ENCODE measurements at places on chromosomes 6 and 20.

GRCh38 chr20:5065879-5066383 lies 53.8 kb downstream of the PCNA start:
- DNase-seq = peak; percentile 90

DNA sequence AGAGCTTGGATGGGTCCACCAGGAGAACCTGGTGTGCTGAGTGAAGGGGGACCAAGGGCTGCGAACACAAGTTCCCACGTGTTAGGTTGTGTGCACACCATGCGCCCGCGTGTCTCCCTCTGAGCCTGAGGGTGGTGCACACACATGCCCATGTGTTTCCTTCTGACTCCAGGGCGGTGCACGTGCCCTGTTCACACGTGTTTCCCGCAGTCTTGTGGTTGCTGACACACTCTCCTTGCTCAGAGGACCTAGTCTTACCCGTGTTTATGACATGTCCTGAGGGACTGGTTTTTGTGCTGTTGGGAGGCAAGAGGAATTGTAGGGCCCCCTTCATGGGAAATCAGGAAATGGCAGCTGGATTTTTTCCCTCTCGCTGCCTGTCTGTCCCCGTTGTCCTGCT lies 36.3 kb upstream of the PCMTD2 start:
- no peak for DNase-seq

- no peak for DNase-seq
Measured at GRCh38 chr6:136039185-136039584, 187.7 kb downstream of the PDE7B start.

DNA sequence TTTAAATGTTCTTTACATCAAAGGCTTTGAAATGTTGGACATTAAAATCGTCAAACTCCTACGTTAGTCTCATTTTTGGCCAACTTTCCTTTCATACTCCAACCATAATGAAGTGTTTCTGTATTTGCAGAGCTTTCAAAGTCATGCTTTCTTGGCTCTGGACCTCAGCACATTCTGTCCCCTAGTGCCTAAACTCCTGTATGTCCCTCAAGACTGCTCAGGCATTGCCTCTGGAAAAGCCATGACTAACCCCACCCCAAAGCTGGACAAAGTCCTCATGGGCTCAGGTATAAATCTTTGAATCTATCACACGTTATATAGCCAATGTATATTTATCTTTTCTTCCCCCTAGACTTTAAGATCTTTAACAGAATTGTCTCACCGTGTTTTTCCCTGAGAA lies 18.9 kb downstream of the IFNGR1 start:
- no peak for DNase-seq

DNA sequence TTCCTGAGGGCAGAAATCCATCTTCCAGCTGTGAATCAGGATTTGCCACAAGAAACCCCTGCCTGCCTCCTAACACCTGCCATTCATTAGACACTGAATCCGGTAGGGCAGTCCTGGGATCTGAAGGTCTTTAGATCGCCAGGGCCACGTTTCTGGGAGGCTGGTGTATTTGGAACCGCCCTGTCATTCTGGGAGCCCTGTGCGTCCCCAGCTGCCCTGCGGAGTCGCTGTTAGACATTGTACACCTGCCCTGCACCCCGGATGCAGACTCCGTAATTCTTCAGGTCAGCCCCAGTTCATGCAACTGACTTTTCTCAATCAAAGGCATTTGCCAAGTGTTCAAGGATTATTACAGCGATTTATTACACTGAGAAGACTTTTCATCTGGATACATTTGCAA lies 193.2 kb downstream of the TBC1D7 start:
- no peak for DNase-seq

DNA sequence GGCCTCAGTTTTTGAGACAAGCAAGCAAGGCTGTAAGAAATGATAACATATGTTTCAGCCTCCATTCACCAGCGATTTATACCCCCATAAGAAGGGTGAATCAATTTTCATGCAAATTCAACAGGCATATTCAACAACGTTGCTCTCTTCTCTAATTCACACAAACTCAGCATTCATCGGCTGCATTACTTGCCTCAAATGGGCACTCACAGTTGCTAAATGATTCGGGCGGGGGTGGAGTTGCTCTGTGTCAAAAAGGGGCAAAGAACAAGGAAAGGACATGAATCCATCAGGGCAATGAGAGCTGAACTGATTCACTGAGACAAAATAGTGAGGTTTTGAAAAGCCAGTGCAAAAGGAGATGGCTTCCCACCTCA lies 9.0 kb downstream of the MOXD1 start:
- DNase-seq = no peak

DNA sequence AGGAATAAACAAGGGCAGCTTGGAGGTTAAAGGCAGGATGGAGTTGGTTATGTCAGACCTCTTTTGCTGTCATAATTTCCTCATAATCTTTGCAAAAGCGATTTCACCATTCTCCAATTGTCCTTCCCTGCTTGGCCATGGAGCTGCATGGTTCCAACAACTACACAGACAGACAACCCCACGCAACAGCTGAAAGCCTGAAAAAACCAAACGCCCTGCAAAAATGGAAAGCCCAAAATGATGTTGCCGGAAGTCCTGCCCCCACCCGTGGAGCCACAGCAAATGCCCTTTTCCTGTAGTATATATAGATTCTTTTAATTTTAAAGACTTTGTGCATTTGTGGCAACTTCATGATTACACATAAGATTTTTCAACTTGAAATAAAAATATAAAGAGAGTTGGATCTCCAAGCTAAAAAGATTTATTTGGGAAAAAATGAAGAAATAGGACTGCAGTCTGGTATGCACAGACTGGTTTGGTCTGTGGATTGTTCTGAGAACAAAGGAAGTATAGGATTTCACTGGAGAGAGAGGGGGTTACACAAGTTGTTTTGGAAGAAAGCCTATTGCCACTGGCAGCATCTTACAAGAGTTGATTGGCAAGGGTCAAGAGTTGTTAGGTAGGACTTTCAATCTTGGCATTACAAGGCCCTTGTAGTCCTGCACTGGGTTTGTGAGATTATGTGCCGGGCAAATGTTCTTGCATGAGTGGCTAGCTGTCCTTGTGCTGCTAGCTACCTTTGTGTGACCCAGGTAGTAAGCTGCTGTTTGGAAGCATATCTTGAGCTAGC lies 190.0 kb downstream of the C6orf118 start:
- no peak for DNase-seq

- DNase-seq = peak; percentile 53
Measured at GRCh38 chr6:43951063-43951755, 176.0 kb downstream of the MRPL14 start.

DNA sequence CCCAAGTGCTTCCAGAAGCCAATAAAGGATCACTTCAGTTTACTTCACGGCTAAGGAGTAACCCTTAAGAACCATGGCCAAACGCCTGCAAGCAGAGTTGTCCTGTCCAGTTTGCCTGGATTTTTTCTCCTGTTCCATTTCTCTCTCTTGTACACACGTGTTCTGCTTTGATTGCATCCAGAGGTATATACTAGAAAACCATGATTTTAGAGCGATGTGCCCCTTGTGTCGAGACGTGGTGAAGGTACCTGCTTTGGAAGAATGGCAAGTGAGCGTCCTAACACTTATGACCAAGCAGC lies 2.5 kb downstream of the RFPL4B start:
- DNase-seq = no peak

GRCh38 chr20:40628877-40629276 lies 60.2 kb downstream of the MAFB start:
- DNase-seq = no peak

GRCh38 chr6:106103728-106104109 lies 17.6 kb downstream of the PRDM1 start:
- no peak for DNase-seq

GRCh38 chr6:34068462-34069044 lies 77.3 kb downstream of the GRM4 start:
- DNase-seq = no peak

GRCh38 chr20:50491168-50491567 lies 19.0 kb upstream of the PTPN1 start:
- no peak for DNase-seq

DNA sequence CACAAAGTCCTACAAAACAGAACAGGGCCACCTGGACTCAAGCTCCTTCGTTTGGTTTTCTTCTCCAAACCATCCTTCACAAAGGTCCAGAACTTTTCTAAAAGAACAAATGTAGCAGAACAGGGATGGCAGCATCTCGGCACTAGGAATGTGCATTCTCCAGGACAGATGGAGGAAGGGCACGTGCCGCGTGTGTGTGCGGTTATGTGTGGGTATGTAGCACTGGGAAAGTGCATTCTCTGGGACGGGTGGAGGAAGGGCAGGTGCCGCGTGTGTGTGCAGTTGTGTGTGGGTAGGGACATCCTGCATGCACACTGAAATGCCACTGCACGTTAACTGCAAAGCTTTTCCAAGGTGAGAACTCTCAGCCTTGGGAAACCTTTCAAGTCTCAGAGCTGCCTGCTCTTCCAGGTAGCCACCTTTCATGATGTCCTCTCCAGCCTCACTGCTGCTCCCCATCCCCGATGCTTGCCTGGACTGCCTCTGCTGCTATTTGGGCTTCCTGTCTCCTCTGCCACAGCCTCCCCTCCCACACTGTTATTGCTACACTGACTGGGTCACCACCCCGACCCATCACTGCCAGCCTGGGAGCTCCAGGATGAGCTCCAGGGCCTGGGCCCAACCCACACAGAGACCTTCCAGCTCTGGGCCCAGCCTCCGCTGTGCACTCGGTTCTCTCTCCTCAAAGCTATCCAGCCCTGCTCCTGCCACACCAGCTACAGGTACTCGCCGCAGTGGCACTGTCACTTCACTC lies 47.6 kb downstream of the EZR start:
- DNase-seq = no peak

GRCh38 chr6:156828280-156828703 lies 51.1 kb downstream of the ARID1B start:
- peak; percentile 73 for DNase-seq

DNA sequence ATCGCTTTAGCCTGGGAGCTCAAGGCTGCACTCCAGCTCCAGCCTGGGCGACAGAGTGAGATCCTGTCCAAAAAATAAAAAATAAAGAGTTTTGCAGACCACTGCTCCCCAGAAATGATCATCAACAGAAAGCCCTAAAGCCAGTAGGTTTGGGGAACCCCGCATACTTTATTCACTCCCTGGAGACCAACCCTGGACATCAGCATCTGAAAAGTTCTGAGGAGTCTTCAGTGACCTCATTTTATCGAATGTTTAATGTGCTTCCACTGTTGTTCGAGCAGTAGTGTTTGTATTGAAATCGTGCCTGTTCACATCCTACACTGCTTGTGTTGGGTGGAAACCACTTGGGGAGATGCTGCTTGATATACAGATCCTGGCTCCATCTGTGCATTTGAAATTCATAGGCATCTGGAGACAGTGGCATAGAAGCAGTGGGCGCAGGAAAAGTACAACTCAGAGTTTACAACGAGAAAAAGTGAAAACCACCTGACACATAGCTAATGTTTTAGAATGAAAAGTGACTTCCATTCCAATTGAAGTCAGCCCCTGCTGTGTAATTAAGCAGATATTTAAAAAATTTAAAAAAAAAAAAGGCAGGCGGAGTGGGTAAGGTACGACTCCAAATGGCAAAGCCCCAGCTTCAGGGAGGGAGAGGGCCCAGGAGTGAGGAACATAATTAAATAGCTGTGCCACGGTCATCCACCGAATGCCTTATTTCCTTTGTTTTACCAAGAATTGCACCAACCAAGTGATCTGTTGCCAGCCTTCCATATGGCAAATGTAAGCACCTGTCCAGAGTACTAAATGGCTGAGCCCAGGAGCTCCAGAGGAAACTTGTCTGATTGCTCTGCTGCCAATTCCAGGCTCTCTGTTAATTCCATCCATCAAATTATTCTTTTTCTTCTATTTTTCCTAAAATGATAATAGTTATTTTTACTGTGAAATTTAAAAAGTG lies 100.4 kb upstream of the NAA20 start:
- no peak for DNase-seq

DNA sequence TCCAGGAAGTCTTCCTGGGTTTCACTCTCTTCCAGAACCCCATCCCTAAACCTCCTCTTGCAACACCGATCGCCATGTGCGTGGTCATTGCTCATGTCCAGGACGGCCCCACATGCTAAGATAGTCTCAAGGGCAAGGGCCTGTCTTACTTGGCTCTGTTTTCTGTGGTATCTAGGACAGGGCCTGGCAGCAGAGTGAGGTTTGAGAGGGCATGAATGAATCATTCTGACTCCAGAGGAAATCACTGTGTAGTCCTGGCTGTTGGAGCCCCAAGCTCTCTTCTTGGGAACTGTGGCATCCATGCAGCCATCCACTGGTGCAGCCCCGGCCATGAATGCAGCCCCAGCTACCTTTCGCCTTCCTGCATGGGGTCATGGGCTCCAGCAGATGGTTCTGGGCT lies 12.4 kb downstream of the SIRPA start:
- peak; percentile 47 for DNase-seq

DNA sequence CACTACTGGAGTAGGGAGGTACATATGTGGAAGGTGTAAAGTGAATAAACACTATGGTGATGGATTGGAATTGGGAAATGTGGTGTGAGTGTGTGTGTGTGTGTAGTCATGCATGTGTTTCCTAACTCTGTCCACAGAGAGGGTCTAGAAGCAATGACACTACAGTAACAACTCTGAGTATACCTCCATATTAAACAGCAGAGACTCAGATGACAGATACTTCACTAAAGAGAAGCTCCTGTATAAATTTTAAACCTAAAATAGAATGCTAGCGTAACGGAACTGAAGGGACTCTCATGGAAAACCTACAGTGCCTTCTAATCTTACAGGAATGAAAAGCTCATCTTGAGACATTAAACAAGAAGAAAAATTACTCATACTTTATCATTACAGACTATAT lies 150.5 kb downstream of the SLC16A10 start:
- DNase-seq = no peak

DNA sequence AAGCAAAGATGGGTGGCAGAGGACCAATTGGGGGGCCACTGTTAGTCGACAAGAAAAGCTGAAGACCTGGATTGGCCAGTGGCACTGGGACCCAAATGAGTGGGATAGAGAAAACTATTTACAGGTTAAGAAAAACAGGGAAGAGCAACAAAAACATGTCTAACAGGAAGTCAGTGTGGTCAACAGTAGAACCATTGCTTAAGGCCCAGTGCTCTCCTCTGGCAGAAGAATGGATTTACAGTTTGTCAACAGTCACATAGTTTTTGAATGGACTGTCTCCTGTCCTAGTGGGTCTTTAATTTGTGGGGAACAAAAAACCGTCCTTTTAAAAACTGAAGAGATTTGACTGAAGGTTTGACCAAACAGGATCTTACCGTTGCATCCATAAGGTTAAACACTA lies 12.1 kb upstream of the WTAP start:
- DNase-seq = no peak

GRCh38 chr6:93083337-93084230 lies 335.8 kb downstream of the EPHA7 start:
- DNase-seq = no peak
